M059J (cell line): ENCODE measurements at places on chromosomes 11 and 22.

DNA sequence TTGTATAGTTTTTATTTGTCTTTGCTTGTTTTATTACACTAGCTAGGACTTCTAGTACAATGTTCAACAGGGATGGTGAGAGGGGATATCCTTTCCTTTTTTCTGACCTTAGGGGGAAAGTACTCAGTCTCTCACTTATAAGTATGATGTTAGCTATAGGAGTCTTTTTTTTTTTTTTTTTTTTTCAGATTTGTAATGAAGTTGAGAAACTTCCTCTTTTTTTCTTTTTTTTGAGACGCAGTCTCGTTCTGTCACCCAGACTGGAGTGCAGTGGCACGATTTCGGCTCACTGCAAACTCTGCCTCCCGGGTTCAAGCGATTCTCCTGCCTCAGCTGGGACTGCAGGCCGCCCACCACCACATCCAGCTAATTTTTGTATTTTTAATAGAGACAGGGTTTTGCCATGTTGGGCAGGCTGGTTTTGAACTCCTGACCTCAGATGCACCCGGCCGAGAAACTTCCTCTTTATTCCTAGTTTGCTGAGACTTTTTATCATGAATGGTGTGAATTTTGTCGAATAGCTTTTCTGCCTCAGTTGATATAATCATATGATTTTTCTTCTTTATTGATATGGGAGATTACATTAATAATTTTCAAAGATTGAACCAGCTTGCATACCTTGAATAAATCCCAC, 10.9 kb downstream of the TRIM22 start:
- no peak for DNase-seq

DNA sequence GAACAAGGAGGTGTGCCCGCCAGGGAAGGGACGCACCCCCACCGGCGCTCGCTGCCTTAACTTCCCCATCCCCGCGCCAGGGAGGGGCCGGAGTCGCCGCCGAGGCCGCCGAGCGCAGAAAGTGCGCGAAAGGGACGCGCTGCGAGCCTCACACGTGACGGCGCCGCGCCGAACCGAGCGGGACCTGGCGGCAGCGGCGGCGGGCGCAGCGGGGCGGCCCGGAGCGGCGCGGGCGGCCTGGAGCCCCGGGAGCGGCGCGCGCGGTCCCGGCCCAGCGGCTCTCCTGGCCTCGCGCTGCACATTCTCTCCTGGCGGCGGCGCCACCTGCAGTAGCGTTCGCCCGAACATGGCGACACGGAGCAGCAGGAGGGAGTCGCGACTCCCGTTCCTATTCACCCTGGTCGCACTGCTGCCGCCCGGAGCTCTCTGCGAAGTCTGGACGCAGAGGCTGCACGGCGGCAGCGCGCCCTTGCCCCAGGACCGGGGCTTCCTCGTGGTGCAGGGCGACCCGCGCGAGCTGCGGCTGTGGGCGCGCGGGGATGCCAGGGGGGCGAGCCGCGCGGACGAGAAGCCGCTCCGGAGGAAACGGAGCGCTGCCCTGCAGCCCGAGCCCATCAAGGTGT, at the start of gene SORL1:
Gene SORL1 (plus strand): TSS at position 329 of the 623 bp plus-strand sequence. CDS start 18 bp downstream, at position 347.
- DNase-seq = peak; percentile 62

- DNase-seq = no peak
These were observed 39.5 kb upstream of the CUL5 start for GRCh38 chr11:107969219-107969618.

GRCh38 chr11:58652726-58653280, 30.3 kb downstream of the CNTF start:
- DNase-seq = no peak

- no peak for DNase-seq
These were observed 163.5 kb downstream of the CSNK2A3 start for GRCh38 chr11:11189506-11189905.

GRCh38 chr11:15816260-15816871, 540.0 kb downstream of the SOX6 start:
- peak; percentile 24 for DNase-seq

DNA sequence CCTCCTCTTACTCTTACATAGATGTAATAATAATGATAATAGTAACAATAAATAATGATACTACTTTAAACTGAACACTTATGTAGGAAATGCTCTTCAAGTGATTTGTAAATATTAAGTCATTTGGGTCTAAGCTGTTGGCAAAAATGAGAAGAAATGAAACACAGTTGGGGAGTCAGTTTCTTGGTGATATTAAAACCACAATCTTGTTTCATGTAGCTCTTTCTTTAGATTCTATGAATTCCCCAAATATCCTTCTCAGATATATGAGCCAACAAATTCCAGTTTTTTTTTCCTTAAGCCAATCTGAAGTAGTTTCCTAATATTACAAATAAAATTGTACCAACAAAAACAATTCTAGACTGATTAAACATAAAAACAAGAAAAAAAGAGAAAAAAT, 1115.6 kb upstream of the CNTN5 start:
- no peak for DNase-seq

- DNase-seq = peak; percentile 100
These were observed 48.8 kb downstream of the ARHGAP32 start for GRCh38 chr11:129143335-129143734.

- DNase-seq = no peak
These were observed 15.5 kb upstream of the MMP1 start for GRCh38 chr11:102813484-102813883.

GRCh38 chr11:57213342-57214097, 23.5 kb downstream of the APLNR start:
- no peak for DNase-seq

DNA sequence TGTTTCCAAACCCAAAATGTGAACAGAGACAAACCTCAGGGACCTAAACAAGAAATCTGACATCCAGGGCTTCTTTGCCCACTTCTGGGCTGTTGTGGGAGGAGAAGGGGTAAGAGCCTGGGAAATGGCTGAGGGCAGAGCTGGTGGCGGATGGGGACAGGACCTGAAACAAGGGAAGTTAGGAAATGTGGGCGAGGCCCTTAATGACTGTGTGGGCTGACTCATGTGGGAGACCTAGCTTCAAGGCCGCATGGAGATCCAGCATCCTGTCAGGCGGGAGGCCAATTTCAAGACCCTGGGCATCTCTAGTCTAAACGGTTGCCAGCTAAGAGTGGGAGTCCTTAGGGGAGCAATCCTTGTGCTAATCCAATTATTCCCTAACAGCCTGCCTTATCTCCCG, 2.1 kb upstream of the OAF start:
- peak; percentile 89 for DNase-seq

GRCh38 chr11:117910941-117911655, 18.1 kb downstream of the TMPRSS13 start:
- DNase-seq = no peak

GRCh38 chr22:29313126-29313575, 2.3 kb downstream of the RASL10A start:
- no peak for DNase-seq

- DNase-seq = peak; percentile 21
These were observed 81.9 kb upstream of the CRTAM start for GRCh38 chr11:122756417-122756816.

DNA sequence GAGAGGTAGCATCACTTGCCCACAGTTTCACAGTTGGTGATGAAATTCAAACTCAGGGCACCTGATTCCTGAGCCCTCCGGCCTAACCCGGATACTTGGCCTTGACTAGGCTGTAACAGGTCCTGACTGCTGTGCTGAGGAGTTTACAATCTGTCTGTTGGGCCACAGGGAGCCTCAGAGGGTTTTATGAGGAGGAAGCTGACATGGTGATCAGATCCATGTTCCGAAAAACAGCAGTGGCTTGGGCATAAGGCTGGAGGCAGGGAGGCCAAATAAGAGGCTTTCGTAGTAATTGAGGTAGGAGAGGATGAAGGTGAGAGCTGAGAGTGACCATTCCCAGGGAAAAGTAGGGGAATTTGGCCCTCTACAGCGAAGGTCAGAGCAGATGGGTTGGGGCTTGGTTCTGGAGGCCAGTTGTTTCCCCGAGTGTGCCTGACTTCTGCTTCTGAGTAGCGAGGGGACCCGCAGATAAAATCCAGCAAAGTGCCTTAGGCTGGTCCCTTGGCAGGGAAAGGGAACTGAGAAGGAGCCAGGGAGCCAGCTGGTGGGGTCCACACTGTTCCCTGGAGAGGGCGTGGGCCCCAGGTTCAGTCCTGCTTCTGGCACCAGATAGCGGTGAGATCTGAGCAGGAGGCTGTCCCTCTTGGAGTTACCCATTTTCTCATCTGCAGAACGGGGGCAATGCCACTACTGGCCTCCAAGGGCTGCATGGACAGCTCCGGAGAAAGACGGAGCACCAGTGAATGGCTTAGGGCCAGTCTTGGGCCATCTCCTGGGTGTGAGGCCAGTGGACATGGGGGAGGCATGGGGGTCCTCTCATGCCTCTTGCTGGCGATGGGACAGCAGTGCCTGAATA, 6.5 kb downstream of the PRDM11 start:
- no peak for DNase-seq

- DNase-seq = no peak
These were observed 328.7 kb downstream of the FAM181B start for GRCh38 chr11:82404981-82405380.

- DNase-seq = peak; percentile 79
These were observed 9.9 kb downstream of the PCSK7 start for GRCh38 chr11:117221775-117222517.

- peak; percentile 17 for DNase-seq
These were observed 4.5 kb upstream of the TBX10 start for GRCh38 chr11:67644042-67644441.

DNA sequence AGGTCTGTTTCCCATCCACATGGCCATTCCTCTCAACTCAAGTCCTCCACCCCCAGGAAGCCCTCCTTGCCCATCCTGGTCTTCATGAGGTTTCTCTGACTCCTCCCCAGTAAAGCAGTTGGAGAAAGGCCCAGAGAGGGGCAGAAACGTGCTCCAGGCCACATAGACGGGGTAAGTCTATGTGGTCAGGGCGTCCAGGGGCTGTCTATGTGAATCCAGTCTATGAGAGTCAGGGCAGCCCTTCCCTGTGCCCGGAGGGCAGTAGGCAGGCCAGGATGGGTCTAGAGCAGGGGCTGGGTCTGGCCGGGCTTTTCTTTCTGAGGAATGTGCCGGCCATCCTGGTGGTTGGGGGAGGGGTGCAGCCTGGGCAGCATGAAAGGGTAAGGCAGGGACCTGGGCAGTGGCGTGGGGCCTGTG, 11.7 kb downstream of the GUCD1 start:
- DNase-seq = no peak

DNA sequence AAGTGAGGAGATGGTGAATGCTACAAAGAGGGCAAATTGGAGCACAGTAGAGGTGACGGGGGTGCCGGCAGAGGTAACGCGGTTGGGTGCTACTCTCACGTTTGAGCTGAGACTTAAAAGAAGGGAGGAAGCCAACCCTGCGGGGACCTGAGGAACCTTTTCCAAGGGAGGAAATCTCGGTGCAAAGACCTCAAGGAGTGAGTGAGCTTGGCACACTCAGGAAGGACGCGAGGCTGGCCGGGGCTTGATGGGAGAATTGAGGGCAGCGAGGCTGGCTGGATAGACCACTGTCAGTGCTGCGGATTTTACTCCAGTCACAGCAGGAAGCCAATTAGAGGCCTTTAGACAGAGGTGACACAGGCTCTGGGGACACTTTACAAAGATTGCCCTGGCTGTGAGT, 25.0 kb downstream of the TSKU start:
- DNase-seq = no peak

DNA sequence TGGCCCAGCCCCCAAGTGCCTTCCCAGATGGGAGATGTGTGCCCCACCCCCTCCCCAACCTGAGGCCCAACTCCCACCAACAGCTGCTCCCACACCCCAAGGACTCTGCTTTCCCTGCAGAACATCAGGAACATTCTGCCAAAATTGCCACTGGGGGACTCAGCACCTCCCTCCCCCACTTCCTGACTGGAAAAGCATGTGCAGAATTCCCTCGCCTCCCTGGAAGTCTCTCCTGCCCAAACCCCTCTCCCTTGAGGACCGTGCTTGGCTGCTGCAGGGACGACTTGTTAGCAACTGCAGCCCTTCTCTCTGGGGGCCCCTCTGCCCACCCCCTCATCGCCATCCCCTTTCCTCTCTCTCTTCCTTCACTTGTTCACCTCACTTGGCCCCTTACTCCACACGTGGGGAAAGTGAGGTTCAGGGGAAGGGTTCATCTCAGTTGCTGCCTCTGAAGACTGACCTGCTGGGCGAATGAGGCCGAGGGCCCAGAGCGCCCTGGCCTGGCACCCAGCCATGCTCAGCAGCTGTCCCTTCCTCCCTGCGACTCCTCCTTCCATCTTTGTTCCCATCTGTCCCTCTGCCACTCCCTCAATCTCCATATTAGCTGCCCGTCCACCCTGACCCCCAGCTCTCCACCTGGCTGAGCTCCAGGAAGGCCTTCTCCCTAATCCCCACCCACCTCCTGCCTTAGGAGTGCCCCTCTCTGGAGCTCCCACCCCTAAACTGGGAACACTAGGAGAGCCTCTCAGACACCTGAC, 105.1 kb downstream of the CHST1 start:
- DNase-seq = no peak

DNA sequence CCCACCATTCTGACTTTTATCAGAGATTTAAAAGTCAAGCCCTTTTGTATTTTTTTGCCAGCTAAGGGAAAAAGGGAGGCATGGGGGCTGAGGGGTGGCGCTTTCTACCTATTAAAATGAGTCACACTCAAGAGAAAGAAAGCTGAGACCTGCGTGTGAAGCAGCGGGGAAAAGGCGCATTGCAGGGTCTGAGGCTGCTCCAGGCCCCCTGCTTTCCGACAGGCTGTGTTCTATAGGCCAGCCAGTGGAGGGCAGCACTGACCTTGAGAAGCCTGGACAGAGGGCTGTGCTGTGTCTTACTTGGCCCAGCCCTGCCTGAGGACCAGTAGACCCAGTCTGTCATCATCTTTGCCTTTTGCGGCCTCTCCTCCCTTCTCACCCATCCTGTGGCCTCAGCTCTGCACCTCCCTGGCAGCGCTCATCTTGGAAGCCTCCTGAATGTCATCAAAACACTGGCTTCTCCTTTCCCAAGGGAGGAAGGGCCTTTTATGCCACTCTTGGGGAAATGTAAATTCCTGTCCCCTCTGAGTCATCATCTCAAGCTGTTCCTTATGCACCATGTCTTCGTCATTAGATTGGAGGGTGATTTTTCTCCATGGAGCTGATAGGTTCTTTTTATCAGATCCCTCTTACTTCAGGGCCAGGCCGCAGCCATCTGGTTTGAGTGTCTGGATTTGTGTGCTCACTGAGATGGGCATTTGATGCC, 12.6 kb upstream of the MAPK8IP1 start:
- peak; percentile 82 for DNase-seq

DNA sequence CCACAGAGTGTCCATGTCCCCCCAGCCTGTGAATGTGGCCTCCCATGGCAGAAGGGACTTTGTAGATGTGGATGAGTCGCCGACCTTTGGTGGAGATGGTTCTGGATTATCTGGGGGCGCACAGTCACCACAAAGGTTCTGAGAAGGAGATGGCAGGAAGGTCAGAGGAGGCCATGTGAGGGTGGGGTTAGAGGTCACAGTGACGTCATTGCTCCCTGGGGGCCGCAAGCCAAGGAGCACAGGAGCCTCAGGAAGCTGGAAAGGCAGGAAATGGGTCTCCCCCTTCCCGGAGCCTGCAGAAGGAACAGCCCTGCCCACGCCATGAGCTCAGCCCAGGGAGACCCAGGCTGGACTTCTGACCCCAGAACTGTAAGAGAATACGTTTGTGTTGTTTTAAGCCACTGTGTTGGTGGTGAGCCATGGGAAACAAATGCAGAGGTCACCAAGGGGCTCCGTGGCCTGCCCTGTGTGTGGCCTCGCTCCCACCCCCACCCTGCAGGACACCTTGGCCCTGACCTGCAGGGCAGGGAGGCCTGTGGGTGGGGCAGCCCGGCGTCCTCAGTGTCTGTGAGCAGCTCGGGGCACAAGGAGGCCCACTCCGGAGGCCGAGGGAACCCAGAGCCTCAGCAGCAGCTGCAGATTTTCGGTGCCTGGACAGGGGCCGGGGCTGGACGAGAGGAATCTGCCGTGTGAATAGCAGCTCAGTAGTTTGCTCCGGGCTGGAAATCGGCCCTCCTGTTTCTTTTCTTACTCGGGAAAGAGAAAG, 32.1 kb downstream of the GRAMD4 start:
- peak; percentile 9 for DNase-seq

GRCh38 chr11:121213362-121213893, 79.1 kb upstream of the SC5D start:
- peak; percentile 27 for DNase-seq
